Pancreas (tissue), 10 donors: ENCODE measurements at places on chromosomes 7 and 10.
A peak's percentile ranks its signal among the peaks of the same experiment; 100 is the strongest.

- no peak for DNase-seq
These were observed 5.6 kb upstream of the LRRC27 start for GRCh38 chr10:132326344-132326889.

- peak; percentile 84 for DNase-seq
These were observed 424 bp downstream of the EGFR start for GRCh38 chr7:55019191-55019690.

GRCh38 chr10:126439942-126440341 is 51.7 kb upstream of the ADAM12 start:
- no peak for DNase-seq

DNA sequence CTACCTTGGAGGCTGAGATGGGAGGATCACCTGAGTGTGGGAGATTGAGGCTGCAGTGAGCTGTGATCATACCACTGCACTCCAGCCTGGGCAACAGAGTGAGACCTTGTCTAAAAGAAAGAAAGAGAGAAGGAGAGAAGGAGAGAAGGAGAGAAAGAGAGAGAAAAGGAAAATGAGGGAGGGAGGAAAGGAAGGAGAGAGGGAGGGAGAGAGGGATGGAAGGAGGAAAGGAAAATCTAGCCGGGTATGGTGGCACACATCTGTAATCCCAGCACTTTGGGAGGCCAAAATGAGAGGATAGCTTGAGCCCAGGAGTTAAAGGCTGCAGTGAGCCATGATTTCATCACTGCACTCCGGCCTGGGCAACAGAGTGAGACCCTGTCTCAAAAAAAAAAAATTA is 42.9 kb upstream of the GTF2IRD1 start:
- no peak for DNase-seq

- DNase-seq, result no peak
These were observed 147.9 kb downstream of the PFKFB3 start for GRCh38 chr10:6350609-6351008.

DNA sequence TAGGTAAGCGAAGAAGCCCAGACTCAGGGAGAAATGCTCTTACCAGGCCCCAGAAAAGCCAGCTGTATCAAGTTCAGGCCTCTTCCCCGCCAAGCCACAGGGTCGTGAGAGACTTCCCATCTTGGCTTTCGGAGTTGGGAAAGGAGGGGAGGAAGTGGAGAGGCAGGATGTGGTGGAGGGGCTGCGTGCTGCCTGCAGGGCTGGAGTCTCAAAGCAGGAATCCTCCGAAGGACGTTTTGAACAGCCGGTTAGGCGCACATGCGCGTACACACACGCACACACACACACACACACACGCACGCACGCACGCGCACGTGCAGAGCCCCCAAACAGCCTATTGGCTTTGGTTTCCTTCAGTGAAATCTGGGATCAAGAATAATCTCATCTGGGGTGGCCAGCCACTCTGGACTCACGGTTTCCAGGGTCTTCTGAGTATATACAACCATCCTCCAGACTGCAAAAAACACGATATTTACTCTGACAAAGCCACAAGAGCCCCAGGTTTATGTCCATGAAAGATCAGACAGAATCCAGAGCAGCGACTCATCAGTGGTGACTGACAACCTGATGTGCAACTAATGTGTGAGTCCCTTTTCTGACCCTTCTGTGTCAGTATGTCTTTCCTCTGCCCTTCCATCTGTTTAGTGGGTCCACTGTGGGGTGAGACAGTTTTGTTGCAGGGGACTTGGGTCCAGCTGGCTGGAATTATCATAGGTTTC is 115.0 kb upstream of the ZNF438 start:
- peak; percentile 21 for DNase-seq

GRCh38 chr10:87724789-87725188 is 65.1 kb downstream of the PAPSS2 start:
- no peak for DNase-seq

DNA sequence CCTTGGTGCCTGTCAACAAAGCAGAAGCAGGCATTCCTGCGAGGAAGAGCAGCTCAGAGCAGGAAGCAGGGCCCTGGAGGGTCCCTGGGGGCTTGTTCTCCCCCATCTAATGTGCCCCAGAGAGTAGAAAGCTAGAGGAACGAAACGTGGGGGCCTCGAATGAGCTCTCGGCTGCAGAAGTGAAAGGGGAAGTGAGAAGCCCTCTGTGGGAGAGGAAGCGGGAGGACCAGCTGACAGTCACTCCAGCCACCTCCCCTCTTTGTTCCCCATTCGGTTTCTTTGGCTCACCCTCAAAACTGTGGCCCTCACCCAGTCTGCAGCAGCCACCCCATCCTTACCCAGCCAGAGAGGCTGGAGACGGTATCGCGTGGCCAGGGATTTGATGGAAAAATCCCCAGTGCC is 25.0 kb downstream of the C10orf105 start:
- DNase-seq, result no peak

GRCh38 chr7:93146472-93147141 is 1.6 kb downstream of the SAMD9L start:
- no peak for DNase-seq

DNA sequence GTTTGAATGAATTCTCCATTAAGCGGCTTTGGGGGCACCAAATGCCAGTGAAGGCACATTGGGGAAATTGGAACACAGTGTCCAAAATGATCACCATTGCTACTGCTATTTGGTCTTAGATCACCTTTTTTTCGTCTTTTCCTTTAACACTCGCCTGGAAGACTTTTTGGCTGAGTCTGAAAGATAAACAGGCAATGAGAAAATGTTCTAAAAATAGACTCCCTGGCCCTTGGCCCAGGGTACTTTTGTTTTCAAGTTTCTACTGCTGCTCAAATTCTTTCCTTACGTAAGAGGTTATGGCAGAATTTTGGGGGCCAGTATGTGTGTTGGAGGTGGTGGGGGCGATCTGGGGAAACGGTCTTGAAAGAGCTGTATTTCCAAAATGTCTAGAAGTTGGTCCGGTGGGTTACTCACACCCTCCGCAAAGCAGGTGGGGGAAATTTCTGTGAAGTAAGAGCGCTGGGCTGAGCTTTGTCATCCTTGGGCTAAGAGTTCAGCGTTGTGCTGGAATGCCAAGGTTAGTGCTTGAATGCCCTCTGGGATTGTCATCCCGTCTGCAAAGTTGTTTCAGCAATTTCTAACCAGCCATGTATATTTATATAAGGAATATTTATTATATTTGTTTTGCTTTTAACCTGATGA is 1.3 kb upstream of the ITPRIP start:
- peak; percentile 70 for DNase-seq

DNA sequence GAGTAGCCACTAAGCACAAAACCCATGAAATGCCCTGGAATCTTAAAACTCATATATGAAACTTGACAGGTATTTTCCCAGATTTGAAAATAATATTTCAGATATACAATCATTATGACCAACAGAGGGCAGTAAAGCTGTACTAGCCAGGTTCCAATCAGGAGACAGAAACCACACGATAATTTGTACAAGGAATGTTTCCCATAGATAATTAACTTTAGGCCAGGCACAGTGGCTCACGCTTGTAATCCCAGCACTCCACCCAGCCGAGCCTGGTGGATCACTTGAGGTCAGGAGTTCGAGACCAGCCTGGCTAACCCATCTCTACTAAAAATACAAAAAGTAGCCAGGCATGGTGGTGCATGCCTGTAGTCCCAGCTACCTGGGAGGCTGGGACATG is 31.0 kb upstream of the NUB1 start:
- DNase-seq, result no peak

DNA sequence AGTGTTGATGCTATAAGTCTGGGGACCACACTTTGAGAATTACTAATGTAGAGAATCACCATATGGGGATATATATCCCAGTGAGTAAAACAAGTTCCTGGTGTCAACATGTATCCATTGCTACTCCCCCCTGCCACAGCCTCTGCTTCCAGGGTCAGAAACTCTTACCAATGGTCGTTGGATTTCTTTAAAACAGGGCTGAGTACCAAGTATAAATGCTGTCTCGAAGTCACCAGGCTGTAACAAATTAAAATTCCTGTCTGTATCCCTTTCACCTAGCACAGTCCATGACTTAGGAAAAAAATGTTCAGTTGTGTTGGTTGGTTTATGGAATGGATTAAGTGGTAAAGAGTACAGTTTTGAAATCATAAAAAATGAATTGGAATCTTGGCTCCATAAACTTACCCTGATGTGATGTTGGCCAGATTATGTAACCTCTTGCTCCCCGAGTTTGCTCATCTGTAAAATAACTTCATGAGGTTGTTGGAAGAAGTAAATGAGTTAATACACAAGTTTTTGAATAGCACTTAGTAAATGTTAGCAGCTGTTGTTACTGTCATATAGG is 364.0 kb upstream of the LRGUK start:
- DNase-seq, result no peak

- no peak for DNase-seq
These were observed 718.9 kb downstream of the LRMDA start for GRCh38 chr10:76150139-76150875.

DNA sequence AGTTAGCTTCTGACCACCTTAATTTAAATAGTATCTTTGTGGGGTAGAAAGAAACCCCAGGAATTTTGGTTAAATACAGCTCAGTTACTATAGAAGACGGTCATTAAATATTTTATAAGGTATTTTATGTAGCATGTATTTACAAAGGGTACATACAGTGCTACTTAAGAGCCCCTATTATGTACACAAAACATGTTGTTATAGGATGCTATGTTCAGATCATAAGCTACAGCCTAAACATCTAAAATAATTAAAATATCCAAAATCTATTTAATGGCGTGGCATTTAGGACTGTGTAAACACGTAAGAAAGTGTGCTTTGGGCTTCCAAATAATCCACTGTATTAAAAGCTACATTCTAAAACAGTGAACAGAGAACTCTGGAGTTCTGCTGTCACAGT is 39.4 kb upstream of the DLX5 start:
- DNase-seq, result no peak

DNA sequence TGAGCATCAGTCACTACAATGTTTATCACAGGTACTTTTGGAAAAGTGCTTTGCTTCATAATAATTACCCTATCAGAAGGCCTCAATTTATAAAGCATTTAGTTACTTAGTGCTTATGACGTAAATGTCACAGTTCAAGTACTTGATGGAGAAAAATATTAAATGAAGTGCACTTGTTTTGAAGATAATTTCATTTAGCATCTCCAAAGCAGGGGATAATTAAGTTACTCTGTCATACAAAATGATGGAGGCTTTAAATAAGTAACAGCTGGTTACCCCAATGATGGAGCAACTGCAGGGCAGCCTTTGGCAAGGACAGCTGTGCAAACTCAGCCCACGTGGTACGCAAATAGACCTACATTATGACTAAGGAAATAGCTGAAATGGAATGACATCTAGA is 768.8 kb downstream of the GRM8 start:
- DNase-seq, result no peak
